ENCODE measurements at places on chromosomes 12 and 14. TPM values are rescaled to one million over a fixed set of nuclear protein-coding genes. Genes with fewer than 3 reads are reported as not detected.

Gene SYT1
- 0.13 TPM for total RNA-seq

Gene CLEC4A
- total RNA-seq = not detected

Gene SYT10
- not detected for total RNA-seq

Gene CCDC38
- total RNA-seq = not detected

Gene TMEM233
- 24.0 TPM for total RNA-seq

Gene HOXC4
- total RNA-seq = 4.7 TPM

Gene CACNA1C
- total RNA-seq = 1.5 TPM

Gene HHIPL1
- total RNA-seq = 0.40 TPM

DNA sequence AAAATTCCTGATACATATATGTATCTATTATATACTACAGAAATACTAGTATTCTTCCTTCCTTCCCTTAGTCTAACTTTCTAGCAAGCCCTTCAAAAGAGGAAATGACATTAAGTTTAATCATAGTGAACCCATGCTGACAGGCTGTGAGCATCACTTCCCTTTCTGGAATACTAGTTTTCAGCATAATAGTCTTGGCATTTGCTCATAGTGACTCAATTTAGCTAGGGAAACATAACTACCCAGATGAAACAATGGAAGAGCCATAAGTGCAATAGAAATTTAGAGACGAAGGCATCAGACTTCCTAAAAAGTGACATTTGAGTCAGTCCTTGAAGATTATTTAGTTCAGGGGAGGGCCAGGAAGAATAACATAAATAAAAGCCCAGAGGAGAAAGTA lies 184.5 kb upstream of the CRY1 start:
- H3K27me3 ChIP-seq = no peaks in the 10 kb centered on the region
- H3K36me3 ChIP-seq = no peaks in the 10 kb centered on the region
- no peak for DNase-seq
- no peak overlapping the region for H3K27ac ChIP-seq
- H3K4me1 ChIP-seq = no peaks in the 10 kb centered on the region

GRCh38 chr14:98960617-98961013 lies 311.4 kb downstream of the BCL11B start:
- no peak for DNase-seq
- no peaks in the 10 kb centered on the region for H3K36me3 ChIP-seq
- no peaks in the 10 kb centered on the region for H3K4me1 ChIP-seq
- no peak overlapping the region for H3K4me3 ChIP-seq
- no peaks in the 10 kb centered on the region for H3K27me3 ChIP-seq
- no peak overlapping the region for H3K27ac ChIP-seq

DNA sequence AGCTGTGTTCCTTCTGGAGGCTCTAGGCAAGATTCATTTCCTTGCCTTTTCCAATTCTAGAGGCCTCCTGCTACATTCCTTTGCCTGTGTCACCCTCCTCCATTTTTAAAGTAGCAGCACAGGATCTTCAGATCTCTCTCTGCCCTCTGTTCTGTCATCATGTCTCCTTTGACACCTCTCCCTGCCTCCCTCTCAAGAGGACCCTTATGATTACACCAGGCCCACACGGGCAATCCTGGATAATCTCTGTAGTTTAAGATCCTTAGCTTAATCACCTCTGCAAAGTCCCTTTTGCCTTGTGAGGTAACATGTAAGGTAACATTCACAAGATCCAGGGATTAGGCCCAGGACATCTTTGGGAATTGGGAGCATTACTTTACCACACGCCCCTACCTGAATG lies 155.2 kb downstream of the SYNE2 start:
- H3K4me1 ChIP-seq = no peaks in the 10 kb centered on the region
- no peak for DNase-seq
- H3K36me3 ChIP-seq = peaks cover 60% of the 10 kb centered on the region
- no peaks in the 10 kb centered on the region for H3K27me3 ChIP-seq

- H3K4me3 ChIP-seq = no peak overlapping the region
- no peaks in the 10 kb centered on the region for H3K27me3 ChIP-seq
- no peaks in the 10 kb centered on the region for H3K4me1 ChIP-seq
- H3K36me3 ChIP-seq = no peaks in the 10 kb centered on the region
- no peak for DNase-seq
Measured at GRCh38 chr12:3661028-3661427, 91.9 kb downstream of the CRACR2A start.

- DNase-seq = peak; percentile 90
- H3K27ac ChIP-seq = peak within 1 kb of the TSS; percentile 97
- H3K4me3 ChIP-seq = peak within 1 kb of the TSS; percentile 96
- H3K4me1 ChIP-seq = peaks cover 45% of the 10 kb centered on the region
- H3K27me3 ChIP-seq = no peaks in the 10 kb centered on the region
Measured at GRCh38 chr12:101697197-101697929, at the start of gene CHPT1. CHPT1 (plus strand) TSS chr12:101697640; CDS start chr12:101697862, 222 bp downstream.

DNA sequence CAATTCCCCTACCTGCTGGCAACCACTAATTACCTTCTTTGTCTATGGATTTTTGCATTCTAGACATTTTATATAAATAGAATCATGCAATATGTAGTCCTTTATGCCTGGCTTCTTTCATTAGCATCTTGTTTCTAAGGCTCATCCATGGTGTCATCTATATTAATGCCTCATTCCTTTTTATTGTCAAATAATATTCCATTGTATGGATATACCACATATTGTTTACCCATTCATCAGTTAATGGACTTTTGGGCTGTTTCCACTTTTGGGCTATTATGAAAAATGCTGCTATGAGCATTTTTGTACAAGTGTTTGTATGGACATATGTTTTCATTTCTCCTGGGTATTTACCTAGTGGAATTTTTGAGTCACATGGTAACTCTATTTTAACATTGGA lies 18.0 kb downstream of the CYP46A1 start:
- no peak overlapping the region for H3K4me3 ChIP-seq
- no peak overlapping the region for H3K27ac ChIP-seq
- no peaks in the 10 kb centered on the region for H3K27me3 ChIP-seq

- DNase-seq = no peak
- H3K4me3 ChIP-seq = no peak overlapping the region
- no peaks in the 10 kb centered on the region for H3K36me3 ChIP-seq
- peaks cover 9% of the 10 kb centered on the region for H3K27me3 ChIP-seq
Measured at GRCh38 chr14:94163796-94164195, 10.3 kb upstream of the PPP4R4 start.

DNA sequence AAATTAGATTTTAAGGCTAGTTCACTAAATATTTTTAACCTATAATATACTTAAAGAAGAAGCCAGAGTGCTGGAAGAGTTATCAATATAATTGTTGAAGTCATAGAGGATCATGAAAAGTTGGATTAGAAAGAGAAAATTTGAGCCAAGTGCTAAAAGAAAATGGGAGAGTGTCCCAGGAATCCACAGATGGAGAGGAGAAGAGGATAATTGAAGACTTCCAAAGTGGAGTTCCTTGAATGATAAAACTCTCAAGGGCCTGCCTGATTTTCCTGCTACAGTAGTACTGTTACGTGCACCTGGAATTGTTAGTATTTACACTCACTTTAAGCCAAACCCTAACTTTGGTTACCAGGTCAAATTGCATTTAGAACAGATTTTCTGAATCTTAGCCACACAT lies 113.2 kb downstream of the MSRB3 start:
- no peak overlapping the region for H3K4me3 ChIP-seq
- no peaks in the 10 kb centered on the region for H3K4me1 ChIP-seq
- H3K27me3 ChIP-seq = no peaks in the 10 kb centered on the region
- no peaks in the 10 kb centered on the region for H3K36me3 ChIP-seq
- no peak for DNase-seq
- no peak overlapping the region for H3K27ac ChIP-seq

GRCh38 chr12:7868391-7868790 lies 4.3 kb downstream of the SLC2A14 start:
- H3K4me1 ChIP-seq = no peaks in the 10 kb centered on the region
- H3K27me3 ChIP-seq = peaks cover 5% of the 10 kb centered on the region
- no peak for DNase-seq
- H3K27ac ChIP-seq = no peak overlapping the region
- no peak overlapping the region for H3K4me3 ChIP-seq
- no peaks in the 10 kb centered on the region for H3K36me3 ChIP-seq

DNA sequence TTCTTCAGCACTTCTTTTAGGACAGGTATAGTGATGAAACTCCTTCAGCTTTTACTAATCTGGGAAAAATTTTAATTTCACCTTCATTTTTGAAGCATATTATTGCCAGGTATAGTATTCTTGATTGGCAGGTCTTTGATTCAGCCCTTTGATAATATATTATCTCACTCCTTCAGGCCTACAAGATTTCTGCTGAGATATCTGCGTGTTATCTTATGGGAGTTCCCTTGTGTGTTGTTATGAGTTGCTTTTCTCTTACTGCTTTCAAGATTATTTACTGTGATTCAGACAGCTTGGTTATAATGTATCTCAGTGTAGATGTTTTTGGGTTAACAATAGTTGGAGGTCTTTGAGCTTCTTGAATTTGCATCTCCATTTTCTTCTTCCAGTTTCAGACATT lies 87.4 kb downstream of the ATF7IP start:
- no peak for DNase-seq
- H3K4me3 ChIP-seq = no peak overlapping the region
- no peaks in the 10 kb centered on the region for H3K4me1 ChIP-seq
- no peak overlapping the region for H3K27ac ChIP-seq

GRCh38 chr12:15563663-15564062 lies 225.5 kb downstream of the EPS8 start:
- H3K27ac ChIP-seq = peak overlapping the region; percentile 1
- H3K27me3 ChIP-seq = no peaks in the 10 kb centered on the region
- no peaks in the 10 kb centered on the region for H3K36me3 ChIP-seq
- peak overlapping the region; percentile 6 for H3K4me3 ChIP-seq
- no peak for DNase-seq

- H3K4me3 ChIP-seq = no peak overlapping the region
- H3K27ac ChIP-seq = no peak overlapping the region
- DNase-seq = no peak
- H3K27me3 ChIP-seq = no peaks in the 10 kb centered on the region
- no peaks in the 10 kb centered on the region for H3K36me3 ChIP-seq
Measured at GRCh38 chr12:75944905-75945432, 86.6 kb downstream of the PHLDA1 start.

DNA sequence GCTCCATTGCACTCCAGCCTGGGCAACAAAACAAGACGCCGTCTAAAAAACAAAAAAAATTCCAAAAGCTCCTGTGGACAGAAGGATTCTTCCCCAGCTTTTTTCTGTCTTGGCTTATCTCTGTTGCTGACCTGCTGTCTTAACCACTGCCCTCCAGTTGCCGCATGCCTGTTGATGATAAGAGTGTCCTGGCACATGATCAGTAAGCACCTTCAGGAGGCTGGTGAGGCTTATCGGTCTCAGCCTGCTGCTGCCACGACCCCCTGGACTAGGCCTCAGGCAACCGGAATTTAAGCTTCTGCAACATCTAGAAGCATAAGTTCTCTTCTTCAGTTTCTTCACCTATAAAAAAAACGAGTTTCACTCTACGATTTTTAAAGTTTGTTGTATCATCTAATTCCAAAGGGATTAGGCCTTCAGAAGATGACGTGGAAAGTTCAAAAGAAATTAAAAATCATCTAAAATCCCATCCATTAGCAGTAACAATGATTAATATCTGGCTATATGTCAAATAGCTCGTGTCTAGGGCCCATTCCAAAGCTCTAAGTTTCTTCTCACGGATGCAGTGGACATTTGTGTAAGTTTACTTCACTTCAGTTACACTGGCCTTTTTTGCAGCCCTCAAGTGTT lies 46.4 kb downstream of the RESF1 start:
- no peak for DNase-seq
- H3K36me3 ChIP-seq = peaks cover 9% of the 10 kb centered on the region
- no peaks in the 10 kb centered on the region for H3K4me1 ChIP-seq
- H3K27me3 ChIP-seq = no peaks in the 10 kb centered on the region
- no peak overlapping the region for H3K27ac ChIP-seq

DNA sequence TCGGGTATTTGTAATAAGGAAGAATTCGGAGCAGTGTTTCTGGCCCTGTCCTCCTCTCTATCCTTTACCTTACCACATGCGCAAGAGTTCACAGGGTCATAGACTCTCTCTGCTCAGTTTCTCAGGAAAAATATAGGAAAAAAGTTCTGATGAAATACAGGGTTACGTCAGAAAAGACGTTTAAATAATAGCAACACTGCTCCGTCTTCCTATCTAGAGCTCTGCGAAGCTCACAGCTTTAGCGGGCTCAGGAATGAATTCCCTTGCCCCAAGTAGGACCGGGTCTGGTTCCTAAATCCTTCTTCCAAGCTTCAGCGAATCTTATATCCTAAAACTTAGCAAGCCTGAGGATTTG lies 365 bp downstream of the CCDC59 start:
- no peak for DNase-seq
- H3K27me3 ChIP-seq = no peaks in the 10 kb centered on the region
- H3K4me1 ChIP-seq = peaks cover 33% of the 10 kb centered on the region
- peak overlapping the region; percentile 92 for H3K4me3 ChIP-seq

DNA sequence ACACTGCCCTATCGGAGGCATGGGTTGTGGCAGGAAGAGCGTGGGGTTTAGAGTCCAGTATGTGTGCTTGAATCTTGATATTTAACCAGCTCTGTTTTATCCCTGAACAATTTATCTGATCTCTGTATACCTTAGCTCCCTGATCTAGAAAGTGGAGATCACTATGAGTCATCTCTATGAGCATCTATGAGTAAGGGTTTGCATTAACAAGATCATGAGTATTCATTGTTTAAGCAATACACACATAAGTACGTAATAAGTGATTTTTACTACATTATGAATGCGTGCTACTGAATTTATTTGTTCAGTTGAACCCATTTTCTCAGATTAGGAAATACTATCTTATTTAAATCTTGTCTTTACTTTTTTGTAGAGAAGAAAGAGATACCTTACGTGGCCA lies 49.4 kb downstream of the GPATCH2L start:
- no peaks in the 10 kb centered on the region for H3K4me1 ChIP-seq
- peaks cover 4% of the 10 kb centered on the region for H3K36me3 ChIP-seq
- no peaks in the 10 kb centered on the region for H3K27me3 ChIP-seq
- H3K27ac ChIP-seq = no peak overlapping the region

DNA sequence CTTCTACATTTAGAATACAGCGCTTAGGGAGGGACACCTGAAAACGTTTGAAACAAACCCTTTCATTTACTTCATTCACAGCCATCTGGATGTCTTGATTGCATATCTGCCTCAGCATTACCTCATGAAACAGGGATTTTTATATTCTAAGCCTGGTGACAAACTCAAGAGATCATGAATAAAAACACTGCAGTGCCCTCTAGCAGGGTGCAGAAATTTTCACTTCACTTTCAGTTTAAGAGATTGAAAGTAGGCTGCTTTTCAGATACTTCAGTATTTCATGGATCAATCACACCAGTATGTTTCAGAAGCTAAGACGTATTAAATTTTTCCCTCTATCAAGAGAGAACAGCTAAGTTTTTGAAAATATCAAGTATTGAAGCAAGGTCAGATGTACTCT lies 467.8 kb downstream of the MDGA2 start:
- no peaks in the 10 kb centered on the region for H3K36me3 ChIP-seq
- no peak overlapping the region for H3K27ac ChIP-seq
- H3K4me1 ChIP-seq = no peaks in the 10 kb centered on the region
- no peak overlapping the region for H3K4me3 ChIP-seq
- DNase-seq = no peak
- H3K27me3 ChIP-seq = no peaks in the 10 kb centered on the region

Data from psoas muscle (tissue), 8 donors.